ENCODE measurements at places on chromosomes 6 and 20. TPM values are rescaled to one million over a fixed set of nuclear protein-coding genes. Genes with fewer than 3 reads are reported as not detected.

DNA sequence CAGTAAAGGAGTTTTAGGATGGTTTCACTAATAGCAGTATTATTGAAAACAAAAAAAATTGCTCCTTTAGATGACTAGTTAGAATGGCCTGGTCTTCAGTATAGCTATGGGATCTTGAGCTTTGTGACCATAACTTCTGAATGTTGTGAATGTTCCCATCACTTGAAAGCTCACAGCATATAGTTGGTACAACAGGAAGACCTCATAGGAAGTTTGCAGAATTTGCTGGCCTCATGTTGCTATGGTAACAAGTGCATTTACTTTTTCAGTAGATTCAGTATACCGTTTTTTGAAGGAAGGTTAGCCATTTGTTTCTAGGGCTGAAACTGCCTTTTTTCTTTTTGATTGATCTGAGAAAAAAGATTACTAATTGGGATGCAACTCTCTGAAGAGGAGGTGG, 8.3 kb downstream of the PHF3 start:
- no peak overlapping the region for H3K27ac ChIP-seq
- no peak for DNase-seq
- no peak overlapping the region for H3K4me3 ChIP-seq
- no peaks in the 10 kb centered on the region for H3K27me3 ChIP-seq
- H3K4me1 ChIP-seq, result no peaks in the 10 kb centered on the region

DNA sequence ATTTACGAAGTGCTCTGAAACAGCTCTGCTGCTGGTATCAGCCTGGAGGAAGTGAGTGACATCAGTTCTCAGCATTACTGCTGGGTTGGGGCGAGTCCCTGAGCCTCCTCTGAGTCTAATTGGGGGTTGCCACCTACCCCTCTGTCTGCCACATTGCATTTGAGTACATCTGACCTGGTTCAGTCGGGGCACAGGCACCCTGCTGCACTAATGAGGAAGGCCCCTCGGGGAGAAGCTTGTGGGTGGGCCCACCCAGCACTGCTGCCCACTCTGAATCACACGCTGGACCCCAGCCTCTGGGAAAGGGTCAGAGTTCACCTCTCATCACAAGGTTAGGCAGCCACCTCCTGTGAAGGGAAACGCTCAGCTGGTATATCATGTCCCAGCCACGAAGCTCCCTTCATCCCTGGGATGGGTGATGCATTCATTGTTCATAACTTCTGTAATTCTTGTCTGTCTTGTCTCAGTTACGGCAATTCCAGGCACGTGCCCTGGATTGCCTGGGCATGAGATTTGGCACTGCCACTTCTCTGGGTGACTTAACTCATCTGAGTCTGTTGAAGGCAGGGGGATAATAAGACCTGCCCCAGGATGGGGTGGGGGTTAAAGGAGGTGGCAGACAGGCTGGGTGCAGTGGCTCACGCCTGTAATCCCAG, 13.3 kb downstream of the DNMT3B start:
- H3K27me3 ChIP-seq, result no peaks in the 10 kb centered on the region
- H3K4me1 ChIP-seq, result peaks cover 25% of the 10 kb centered on the region
- H3K4me3 ChIP-seq, result no peak overlapping the region
- H3K27ac ChIP-seq, result no peak overlapping the region
- H3K36me3 ChIP-seq, result no peaks in the 10 kb centered on the region
- DNase-seq, result no peak

DNA sequence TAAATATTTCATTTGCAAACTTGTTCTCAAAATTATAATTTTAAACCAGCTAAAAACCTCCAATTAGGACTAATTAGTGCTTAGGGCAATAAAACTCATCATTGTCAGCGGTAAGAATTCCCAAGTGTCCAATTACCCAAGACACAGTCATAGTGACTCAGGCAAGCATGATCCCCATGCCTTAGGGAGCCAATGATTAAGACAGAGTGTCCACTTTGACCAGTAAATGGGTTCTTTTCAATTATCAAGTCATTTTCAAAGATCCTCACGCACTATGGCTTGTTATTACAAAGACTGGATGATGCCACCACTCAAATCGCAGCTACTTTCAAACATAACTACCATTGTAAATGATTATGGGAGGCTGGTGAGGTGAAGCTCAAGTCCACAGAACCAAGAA, 114.0 kb downstream of the BFSP1 start:
- H3K4me3 ChIP-seq, result no peak overlapping the region
- H3K27me3 ChIP-seq, result no peaks in the 10 kb centered on the region
- no peak for DNase-seq
- H3K36me3 ChIP-seq, result no peaks in the 10 kb centered on the region
- H3K4me1 ChIP-seq, result no peaks in the 10 kb centered on the region

The SLC22A7 gene
- total RNA-seq, result not detected

The RRBP1 gene
- 352 TPM for total RNA-seq

The WFDC10A gene
- total RNA-seq, result not detected

GRCh38 chr20:43931976-43932375, 17.3 kb downstream of the TOX2 start:
- no peak overlapping the region for H3K4me3 ChIP-seq
- no peak for DNase-seq
- no peaks in the 10 kb centered on the region for H3K36me3 ChIP-seq
- H3K27me3 ChIP-seq, result no peaks in the 10 kb centered on the region

DNA sequence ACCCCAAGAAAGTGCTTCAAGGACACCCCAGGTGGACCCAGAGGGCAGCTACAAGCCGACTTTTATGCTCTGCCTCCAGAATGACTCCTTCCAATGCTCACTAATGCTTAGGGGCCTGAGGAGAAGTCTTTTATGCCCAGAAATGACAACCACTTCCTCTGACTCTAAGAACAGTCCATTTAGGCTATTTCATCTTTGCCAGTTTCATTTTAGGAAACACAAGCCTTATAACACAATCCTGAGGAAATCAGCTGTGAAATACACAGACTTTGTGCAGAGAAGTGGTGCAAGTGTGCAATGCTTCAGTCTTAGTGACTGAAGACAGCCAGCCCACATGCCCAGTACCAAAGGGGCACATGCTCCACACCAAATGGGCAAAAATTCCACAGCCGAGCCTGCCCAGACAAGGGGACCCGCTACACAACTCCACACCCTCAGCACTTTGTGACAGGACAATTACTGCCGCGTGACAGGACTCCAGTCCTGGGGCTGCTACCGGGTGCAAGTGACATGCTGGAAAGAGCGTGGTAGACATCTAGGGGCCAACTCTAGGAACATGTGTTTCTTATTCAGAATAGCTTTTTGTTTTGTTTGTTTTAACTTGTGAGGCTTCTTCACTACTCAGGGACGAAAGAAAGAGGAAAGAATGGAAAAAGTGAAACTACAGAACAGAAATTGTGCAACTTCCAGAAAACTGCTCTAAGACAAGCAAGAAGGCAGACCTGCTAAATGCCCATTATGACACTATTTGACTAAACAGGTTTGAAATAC, 28.2 kb upstream of the PLAGL1 start:
- H3K27ac ChIP-seq, result no peak overlapping the region
- no peaks in the 10 kb centered on the region for H3K36me3 ChIP-seq
- H3K4me3 ChIP-seq, result no peak overlapping the region

The THBS2 gene
- total RNA-seq, result 2.4 TPM

- H3K27ac ChIP-seq, result no peak overlapping the region
- H3K4me1 ChIP-seq, result no peaks in the 10 kb centered on the region
- no peaks in the 10 kb centered on the region for H3K36me3 ChIP-seq
- H3K27me3 ChIP-seq, result no peaks in the 10 kb centered on the region
- H3K4me3 ChIP-seq, result no peak overlapping the region
Observed at GRCh38 chr20:23228912-23229311, 121.7 kb upstream of the NXT1 start.

DNA sequence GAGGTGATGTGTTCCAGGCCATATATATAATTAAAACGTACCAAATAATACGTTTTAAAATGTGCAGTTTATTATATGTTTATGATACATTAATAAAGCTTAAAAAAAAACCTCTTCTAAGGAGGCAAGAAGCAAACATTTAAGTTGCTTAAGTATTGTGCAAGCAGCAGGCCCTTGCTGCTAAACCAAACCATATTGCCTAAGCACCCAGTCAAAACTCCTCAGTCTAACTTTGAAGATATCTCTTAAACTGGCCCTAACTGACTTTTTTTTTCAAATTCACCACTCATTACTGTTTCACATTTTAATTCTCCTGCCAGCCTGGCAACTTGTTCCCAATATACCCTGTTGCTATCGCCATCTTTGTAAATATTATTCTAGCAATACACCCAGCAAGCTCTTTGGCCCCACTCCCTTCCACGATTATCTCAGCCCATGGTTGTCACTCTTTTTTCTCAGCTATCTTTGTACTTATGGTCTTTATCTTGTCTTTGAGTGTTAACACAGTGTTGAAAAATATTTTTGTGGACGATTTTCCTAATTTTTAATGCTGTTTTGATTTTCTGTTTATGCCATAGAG, 60.9 kb downstream of the C6orf58 start:
- no peaks in the 10 kb centered on the region for H3K27me3 ChIP-seq
- no peak for DNase-seq
- H3K36me3 ChIP-seq, result no peaks in the 10 kb centered on the region
- no peak overlapping the region for H3K27ac ChIP-seq

GRCh38 chr6:37007340-37008043, 2.0 kb downstream of the FGD2 start:
- H3K4me3 ChIP-seq, result no peak overlapping the region
- no peaks in the 10 kb centered on the region for H3K36me3 ChIP-seq
- H3K27me3 ChIP-seq, result no peaks in the 10 kb centered on the region
- no peak overlapping the region for H3K27ac ChIP-seq
- DNase-seq, result no peak
